ENCODE measurements at places on chromosomes 5 and 9.

- DNase-seq, result no peak
Observed at GRCh38 chr5:149754172-149754880, 24.2 kb downstream of the PPARGC1B start.

- peak; percentile 31 for DNase-seq
Observed at GRCh38 chr5:141560151-141560550, 58.6 kb downstream of the DIAPH1 start.

DNA sequence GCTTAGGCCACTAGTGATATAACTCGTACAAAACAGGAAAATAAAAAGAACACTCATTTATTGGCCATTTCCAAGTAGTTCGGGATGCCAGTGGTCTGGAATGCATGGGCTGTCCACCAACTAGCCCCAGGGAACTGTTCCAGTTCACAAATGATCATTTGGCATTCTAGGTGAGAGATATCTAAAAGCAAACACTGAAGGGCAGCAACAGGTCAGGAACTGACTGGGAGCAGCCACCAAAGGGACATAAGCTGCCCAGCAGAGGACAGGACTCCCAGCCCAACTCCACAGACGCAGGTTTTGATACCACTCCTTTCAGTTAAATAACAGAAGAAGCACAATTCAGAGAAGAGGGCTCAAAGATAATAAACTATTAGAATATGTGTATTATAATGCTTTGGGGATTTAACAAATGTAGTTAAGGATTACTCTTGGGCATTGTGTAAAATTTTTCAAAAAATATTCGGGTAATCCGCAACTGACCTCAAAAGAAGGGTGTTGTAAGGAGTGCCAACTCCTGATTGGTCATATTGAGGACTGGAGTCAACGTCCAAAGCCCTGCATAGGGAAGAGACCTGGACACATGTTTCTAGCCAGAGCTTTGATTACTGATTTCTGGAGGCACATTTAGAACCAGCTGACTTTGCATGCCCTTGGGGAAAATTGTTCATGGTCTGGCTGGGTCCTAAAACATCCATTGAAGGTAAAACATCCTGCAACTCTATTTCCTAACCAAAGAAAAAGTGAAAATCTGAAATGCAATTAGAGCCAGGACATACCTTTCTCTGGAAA lies 320.0 kb downstream of the DNAH5 start:
- no peak for DNase-seq

DNA sequence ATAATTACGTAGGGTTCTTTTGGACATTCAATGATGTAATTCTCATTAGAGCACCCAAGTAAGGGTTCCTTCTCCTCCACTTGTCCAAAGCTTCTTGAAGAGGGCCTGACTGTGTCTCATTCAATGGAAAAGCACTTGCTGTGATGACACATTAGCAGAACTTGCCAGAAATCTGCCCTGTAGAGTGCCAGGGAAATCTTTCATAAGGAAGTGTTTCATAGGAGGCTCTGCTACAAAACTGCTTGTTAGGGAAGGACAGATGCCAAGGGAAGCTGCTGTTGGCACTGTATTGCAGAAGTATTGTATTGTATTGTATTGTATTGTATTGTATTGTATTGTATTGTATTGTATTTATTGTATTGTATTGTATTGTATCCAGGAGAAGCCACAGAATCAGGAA lies 45.5 kb upstream of the MPDZ start:
- DNase-seq, result no peak

DNA sequence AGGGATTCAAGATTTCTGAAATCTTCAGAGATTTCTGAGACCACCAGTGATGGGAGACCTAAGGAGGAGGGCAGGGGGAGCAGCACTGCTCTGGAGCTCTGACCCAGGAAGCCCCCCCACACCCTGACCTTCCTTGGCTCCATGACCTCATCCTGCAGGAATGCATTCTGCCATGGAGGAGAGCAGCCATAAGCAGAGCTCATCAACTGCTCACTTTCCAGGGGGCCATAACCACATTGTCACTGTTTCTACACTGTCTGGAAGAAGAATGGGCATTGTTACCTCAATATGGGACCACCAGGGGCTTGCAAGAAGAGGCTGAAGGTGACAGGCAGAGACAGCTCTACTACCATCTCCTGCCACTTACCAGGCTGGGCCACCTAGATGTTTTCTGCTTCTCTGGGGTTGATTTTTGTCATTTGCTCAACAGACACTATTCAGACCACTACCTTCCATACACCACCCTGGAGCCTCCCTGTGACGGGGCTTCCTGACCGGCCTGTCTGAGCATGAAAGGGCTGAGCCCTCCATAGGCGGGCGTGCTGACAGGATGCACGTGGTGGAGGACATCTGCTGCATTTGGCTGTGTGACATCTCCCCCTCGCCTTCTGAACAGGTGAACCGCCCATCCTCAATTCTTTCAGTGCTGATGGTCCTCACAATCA lies 2.3 kb upstream of the TSC1 start:
- no peak for DNase-seq

DNA sequence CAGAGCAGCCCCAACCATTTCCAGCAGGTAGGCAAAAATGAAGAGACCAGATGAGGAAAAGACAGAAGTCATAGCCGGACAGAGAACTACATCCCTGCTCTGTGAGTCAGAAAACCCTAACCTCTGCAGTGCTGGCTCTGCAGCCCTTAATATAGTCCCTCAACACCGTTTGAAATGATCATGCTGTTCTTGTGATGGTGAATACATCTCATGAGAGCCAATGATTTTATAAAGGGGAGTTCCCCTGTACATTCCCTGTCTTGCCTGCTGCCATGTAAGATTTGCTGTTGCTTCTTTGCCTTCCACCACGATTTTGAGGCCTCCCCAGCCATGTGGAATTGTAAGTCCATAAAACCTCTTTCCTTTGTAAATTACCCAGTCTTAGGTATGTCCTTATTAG lies 216.8 kb upstream of the RFX3 start:
- DNase-seq, result no peak
